ENCODE measurements at places on chromosomes 1 and 21.

DNA sequence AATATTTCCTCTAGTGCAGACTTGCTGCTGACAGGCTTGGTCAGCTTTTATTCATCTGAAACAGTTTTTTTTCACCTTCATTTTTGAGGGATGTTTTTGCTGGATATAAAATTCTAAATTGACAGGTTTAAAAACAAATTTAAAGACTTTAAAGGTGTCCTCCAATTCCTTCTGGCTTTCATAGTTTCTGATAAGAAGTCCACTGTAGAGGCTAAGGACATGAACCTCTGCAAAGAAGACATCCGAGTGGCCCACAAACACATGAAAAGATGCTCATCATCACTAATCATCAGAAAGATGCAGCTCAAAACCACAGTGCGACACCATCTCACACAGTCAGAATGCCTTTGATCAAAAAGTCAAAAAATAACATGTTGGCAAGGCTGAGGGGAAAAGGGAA lies 42.0 kb upstream of the DYRK1A start:
- DNase-seq: no peak

DNA sequence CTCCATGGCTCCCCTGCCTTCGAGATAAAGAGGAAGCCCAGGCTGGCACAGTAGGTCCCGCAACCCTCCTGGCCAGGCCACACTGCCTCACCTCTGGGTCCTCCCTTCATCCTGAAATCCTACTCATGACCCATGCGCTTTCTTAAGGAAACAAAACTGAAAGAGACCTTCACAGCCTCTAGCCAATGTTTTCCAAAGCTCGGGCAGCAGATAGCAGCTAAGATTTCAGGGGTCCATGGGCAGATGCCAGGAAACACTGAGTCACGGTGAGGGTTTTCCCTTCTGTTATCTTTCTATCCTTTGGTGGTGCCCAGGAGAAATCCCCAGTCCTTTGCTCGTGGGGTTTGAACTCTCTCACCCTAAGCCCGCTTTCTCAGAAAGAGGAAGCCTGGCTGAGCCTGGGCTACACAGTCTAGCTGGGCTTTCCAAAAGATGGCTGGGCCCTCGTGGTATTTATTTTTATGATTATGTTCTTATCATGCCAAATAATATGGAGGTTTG lies 26.6 kb downstream of the TTC39A start:
- no peak for DNase-seq

- no peak for DNase-seq
Measured at GRCh38 chr1:46488343-46489168, 1.1 kb upstream of the DMBX1 start.

GRCh38 chr1:55084257-55084656 lies 44.9 kb downstream of the PCSK9 start:
- no peak for DNase-seq

DNA sequence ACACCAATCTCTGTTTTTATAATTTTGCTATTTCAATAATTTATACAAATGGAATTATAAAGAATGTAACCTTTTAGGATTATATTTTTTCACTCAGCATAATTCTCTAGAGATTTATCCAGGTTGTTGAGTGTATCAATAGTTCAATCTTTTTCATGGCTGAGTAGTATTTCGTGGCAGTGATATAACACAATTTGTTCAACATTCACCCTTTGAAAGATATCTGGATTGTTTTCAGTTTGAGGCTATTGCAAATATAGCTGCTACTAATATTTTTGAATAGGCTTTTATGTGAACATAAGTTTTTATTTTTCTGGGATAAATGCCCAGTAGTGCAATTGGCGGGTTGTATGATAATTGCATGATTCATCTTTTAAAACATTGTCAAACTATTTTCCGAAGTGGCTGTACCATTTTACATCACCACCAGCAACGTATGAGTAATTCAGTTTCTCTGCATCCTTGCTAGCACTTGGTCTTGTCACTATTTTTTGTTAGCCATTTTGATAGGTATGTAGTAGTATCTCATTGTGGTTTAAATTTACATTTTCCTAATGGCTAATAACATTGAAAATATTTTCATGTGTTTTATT lies 55.6 kb upstream of the ABCD3 start:
- DNase-seq: no peak

DNA sequence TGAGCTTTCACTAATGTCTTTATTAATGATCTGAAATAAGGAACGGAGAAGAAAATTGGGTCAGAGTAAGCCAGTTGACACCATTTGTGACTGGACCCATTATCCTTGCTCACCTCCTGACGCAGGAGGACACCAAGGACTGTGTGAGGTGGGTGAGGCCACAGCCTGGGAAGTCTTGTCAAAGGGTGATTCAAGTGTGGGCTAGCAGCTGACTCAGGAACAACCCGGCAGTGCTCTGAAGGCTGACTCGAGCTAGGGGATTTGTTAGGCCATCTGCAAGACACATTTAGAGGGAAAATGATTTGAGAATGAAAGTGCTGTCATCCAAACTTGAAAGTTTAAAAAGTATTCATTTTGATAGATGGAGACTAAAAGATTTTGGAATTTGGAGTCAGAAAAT lies 21.2 kb downstream of the PRRX1 start:
- DNase-seq: no peak

GRCh38 chr1:26938004-26938658 lies 16.6 kb downstream of the NUDC start:
- no peak for DNase-seq

- no peak for DNase-seq
Measured at GRCh38 chr1:181028196-181028595, 5.5 kb upstream of the STX6 start.
